ENCODE measurements at places on chromosomes 7 and 10.

DNA sequence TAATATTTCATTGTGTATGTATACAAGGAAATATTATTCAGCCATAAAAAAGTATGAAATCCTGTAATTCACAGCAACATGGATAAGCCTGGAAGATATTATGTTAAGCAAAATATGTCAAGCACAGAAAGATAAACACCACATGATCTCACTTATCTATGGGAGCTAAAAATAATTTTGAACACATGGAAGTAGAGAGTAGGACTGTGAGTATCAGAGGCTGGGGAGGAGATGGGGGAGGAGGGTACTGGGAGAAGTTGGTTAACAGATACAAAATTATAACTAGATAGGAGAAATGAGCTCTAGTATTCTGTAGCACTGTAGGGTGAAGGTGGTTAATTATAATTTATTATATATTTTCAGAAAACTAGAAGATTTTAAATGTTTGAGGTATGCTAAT is 132.7 kb downstream of the DOCK4 start:
- no peak for DNase-seq

DNA sequence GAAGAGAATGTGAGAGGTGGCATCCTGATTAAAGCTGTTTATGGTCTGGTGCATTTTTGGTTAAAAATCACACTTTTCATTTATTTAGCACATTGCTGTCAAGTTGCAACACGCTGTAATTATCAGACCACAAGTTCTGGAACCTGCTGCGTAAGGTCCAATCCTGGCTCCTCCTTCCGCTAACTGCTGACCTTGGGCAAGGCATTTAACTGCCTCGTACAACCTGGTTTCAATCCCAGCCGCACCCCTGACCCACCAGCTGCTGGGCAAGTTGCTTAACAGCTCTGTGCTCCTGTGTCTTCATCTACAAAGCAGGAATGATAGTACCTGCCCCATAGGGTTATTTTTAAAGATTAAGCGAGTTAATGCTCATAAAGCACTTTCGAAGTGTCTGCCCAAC is 281.8 kb downstream of the PAXIP1 start:
- DNase-seq = no peak

DNA sequence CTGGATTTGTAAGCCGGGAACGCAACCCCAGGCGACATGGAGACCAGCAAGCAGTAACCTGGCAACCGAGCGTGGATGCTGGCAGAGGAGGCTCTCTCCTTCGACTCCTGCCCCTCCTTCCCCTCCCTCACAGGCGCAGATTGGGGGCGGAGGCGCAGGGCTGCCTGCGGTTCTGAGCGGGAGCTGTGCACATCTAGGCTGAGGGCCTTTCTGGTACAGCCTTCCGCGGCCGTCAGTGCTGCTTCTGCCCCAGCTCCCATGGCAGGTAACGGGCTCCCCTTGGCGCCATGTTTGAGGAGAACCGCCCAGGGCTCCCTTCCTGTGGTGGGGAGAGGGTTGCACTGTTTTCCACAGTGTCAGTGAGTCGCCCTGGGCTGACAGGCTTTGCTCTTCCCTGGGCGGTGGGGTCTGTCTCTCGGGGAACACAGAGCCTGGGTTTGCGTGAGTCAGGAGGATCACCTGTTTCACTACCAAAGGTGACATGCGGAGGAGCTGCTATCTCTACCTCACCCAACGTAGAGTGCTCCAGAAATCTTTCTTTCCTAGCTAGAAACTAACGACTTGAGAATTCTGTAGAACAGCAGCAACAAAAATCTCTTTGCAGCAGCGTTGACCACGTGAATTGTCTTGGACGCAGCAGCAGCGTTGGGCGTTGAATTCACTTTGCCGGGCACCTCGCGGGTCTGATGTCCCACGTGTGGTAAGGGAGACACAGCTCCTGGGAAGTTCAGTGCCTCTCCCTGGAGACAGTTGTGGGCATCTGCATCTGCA is 154.8 kb upstream of the COBL start:
- no peak for DNase-seq

DNA sequence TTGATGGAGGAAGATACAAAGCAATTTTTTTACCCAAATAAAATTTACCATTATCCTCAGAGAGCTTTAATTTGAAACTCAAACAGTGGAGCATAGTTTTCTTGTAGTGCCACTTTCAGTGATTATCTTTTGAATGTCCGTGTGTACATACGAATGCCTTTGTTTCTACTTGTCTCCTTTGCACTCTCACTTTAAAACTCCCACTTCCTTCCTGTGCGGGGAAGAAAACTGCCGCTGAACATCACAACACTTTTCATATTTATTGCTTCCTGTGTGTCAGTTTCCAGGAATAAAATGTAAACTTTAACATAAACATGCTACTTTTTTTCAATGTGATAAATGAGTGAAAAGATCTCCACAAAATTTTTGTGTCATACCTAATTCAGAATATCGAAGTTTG is 102.4 kb downstream of the SEMA3A start:
- DNase-seq = no peak

- DNase-seq = no peak
Measured at GRCh38 chr10:97468162-97468561, 22.2 kb downstream of the ZDHHC16 start.

DNA sequence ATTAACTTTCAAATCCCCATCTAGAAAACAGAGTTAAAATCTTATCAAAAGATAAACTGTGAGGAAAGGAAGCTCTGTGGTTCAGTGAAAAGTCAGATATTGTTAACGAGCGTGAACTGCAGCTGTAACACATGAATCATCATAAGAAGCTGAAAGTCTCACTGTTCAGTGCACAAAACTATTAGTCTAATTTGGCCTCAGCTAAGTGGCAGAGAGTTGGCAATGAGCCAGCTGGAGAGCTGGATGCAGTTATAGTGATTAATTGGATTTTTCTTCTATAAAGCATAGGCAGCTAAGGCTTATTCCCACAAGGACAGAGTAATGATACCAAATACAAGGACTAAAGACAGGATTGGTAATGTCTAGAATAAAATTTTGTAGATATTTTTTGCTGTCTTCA is 101.1 kb upstream of the ABCB5 start:
- peak; percentile 89 for DNase-seq

GRCh38 chr10:58734116-58734515 is 221.4 kb downstream of the BICC1 start:
- DNase-seq = no peak

DNA sequence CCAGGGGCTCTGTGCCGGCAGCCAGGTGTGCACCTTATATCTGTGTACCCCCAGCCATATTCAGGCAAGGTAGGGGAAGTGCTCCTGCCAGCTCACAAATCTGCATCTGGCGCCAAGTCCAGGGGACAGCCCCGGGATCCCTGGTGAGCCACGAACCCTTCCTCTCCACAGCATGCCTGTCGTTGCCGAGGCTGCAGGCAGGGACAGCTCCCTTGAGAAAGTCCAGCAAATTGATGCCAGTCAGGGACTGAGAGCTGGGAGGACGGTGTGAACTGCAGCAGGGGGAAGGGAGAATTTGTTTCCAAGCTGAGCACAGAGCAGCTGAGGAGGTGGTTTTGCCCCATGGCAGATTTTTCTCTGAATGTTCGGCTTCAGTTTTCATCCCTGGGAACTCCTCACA is 919 bp downstream of the PLA2G12B start:
- DNase-seq = no peak

DNA sequence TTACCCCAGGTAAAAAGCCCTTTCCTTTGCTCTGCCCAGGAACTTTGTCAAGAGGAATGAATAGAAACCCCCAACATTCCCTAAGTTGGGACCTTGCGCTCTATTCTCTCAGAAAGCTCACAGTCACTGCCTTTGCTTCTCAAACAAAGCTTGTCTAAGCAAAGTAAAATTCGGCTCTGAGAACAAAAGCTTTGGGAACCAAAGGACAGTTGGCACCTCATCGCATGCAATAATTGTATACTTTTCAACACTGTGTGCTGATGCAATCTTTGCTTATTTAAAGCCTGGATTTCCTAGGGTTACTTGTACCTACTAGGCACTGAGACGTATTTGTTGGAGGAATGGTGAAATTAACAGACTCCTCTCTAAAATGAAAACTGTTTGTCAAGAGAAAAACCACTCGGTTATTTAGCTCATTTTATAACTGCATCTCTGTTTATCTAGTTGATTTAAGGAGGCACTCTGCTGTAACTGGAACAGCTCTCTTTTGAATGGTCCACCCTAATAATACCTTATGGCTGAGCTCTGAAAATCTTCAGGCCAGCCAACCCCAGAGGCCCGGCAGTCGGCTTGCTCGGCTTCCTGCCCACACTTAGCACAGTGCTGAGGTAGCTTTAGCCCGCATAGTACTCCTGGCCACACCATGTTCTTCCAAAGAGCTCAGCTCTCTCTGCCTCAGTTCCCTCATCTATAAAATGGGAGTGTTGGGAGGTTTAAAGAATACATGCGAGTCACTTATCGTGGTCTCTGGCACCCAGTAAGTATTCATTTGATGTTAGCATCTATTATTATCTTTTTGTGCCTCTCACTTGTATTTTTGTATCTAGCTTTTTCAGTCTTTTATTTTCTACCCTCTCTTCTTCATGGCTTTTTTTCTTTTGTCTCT is 80.2 kb upstream of the PRR15 start:
- peak; percentile 73 for DNase-seq

DNA sequence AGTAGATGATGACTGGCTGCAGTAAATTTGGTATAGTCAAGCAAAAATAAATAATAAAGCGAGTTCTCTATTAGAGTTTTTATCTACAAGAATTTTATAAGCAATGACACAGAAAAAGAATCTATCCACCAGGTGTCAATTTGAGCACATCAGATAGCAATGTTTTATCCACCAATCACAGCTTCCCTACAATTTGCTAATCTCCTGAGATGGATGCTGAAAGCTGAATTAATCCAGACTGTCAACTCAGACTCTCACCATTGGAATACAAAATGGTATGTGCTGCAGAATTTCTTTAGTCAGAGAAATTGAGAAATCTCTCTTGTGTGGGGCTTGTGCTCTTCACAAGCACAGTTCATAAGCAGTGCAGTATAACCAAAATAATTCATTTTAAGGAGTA is 888.9 kb upstream of the GHITM start:
- no peak for DNase-seq

GRCh38 chr10:133359972-133360610 is 2.3 kb upstream of the FUOM start:
- DNase-seq = peak; percentile 21

DNA sequence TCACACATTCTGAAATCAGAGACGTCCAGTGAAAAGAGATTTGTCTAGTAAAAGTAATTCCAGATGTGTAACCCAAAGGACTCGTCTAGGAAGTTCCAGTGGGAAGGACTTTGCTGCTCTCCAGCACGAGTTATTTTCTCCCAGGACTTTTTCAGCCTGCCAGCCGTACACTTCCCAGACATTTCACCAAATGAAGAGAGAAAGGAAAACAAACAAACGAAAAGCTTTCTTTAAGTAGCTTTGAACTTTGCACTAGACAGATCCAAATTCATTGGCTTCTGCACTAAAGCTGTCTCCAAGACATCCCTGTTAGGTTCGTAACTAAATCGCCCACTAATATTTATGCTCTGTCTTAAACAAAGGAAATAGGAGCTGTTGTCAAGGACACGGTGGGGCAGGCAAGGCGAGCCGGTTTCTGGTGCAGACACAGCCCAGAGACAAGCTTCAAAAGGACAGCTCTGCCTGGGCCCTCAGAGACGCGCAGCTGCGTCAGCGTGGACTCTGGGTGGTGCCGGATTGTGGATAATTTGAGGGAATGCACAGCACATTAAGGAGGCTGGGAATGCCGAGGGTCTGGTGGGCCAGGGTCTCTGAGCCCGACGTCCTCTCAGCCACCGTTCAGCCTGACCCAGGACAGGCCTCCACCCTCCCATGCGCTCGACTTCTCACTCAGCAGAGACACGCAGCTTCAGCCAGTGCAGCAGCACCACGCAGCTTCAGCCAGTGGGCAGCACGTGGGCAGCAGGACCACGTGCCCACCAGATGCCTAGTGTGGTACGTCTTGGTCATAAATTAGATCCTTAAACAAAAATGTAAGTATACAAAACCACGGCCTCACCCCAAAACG is 64.1 kb upstream of the INSIG1 start:
- peak; percentile 48 for DNase-seq

- no peak for DNase-seq
Measured at GRCh38 chr7:12719981-12720865, 32.8 kb downstream of the ARL4A start.

DNA sequence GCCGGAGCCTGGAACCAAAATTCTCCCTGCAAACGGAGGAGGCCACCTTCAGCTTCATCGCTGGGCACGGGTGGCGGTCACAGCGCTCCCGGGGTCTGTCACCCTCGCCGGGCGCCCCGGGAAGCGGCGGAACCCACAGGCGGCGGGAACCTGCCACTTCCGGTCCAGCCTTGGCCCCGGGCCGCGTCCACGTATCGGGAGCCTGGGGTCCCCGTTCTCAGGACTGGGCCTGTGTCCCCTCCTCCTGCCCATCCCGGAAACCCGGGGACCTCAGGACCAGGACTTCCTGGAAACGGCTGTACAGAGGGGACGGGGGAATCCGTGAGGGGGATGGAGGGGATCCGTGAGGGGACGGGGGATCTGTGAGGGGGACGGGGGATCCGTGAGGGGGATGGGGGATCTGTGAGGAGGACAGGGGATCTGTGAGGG is 25.4 kb downstream of the PDGFA start:
- no peak for DNase-seq

GRCh38 chr7:79308192-79308591 is 145.3 kb downstream of the MAGI2 start:
- no peak for DNase-seq

DNA sequence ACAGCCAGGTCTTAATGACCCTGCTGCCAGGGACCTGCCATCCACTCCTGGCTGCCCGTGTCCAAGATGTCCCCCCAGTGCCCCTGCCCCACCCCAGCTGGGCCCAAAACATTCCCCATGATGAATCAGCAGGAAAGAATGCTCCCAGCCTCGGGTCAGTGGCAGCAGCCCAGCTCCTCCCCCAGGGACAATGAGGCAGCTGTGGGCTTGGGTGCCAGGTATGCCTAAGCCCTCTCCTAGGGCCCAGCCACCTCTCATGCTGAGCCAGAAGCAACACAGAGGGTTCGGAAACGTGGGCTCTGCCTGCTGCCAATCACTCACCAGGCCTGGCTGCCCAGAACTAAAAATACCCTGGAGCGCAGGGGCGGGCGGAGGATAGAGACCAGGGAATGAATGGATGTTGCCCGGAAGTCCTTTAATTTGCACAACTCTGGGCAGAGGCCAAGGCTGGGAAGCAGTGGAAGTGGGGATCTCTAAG is 1.5 kb upstream of the LOXL4 start:
- DNase-seq = peak; percentile 75

DNA sequence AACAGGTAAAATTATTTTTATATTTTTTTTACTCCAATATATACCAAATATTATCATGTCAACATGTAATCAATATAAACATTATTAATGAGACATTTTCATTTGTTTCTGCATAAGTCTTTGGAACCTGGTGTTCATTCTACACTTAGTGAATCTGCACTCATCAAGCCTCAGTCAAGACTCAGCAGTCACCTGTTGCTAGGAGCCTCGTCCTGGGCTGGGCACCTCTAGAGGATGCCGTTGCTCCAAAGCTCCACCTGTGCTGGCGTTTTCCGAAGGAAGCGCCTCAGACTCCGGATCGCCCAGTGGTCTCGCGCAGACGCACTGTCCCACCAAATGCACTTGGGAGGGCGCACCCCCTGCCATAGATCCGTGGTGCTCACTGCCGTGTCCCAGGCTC is 604.7 kb upstream of the MKI67 start:
- DNase-seq = no peak

- DNase-seq = no peak
Measured at GRCh38 chr10:61918140-61918539, 16.6 kb downstream of the ARID5B start.
